T-helper 1 cell (primary cell): ENCODE measurements at places on chromosomes 5 and 9.

GRCh38 chr5:118616281-118616680 is 372.1 kb downstream of the DTWD2 start:
- DNase-seq = no peak

DNA sequence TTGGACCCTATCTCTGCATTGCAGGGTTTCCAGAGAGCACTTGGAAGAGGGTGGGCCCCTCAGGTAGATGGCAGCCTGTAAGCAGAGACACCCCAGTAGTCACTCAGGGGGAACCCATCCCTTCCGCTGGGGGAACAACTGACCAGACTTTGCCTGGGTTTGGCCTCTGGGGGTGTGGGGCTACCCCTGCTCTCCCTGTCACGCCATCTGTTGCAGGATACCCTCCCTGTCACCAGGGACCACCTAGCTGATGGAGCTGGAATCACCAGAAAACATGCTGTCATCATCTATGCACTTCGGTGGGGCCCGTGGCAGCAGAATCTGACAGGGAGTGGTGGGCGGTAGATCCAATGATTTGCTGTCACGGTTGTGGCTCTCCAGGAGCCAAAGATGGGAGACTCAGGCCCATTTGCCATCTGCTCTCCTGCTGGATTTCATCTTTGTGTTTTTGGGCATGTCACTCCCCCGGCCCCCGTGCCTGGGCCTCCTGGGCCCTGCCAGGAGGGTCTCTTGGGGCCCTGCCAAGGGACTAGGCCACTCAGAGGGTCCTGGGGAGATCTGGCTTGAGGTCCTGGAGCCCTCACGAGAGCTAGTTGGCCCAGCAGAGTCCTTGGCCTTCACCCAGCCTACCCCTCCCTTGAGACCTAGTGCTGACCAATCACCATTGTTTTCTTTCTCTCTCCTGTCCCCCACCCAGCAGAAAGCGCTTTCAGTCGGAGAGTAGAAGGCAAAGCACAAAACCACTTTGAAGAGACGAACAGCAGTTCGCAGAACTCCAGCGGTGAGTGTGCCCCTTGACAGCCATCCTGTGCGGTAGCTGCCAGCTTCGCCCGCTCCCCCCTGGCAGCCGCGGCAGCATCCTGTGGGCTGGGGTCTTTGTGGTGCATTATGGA is 45.9 kb downstream of the AMBP start:
- DNase-seq = no peak

DNA sequence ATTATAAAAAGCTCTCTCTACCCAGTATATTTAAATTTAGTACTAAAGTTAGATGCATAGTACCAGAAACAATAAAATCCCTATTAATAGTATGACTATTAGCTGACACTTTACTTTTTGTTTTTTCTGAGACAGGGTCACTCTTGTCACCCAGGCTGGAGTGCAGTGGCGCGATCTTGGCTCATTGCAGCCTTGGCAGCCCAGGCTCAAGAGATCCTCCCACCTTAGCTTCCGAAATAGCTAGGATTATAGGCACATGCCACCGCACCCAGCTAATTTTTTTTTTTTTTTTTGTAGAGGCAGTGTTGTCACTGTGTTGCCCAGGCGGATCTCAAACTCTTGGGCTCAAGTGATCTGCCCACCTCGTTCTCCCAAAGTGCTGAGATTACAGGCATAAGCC is 8.0 kb downstream of the CCNG1 start:
- DNase-seq = no peak

GRCh38 chr9:134027561-134027960 is 2.3 kb downstream of the BRD3OS start:
- DNase-seq = no peak

- no peak for DNase-seq
These were observed 131.5 kb downstream of the FSTL4 start for GRCh38 chr5:133480866-133481265.

GRCh38 chr9:68540712-68541535 is at the start of gene TMEM252:
TMEM252 (minus strand) TSS chr9:68540883; CDS start chr9:68540814, 69 bp downstream.
- no peak for DNase-seq

GRCh38 chr5:56356121-56356835 is 123.1 kb upstream of the ANKRD55 start:
- no peak for DNase-seq

- no peak for DNase-seq
These were observed 109.9 kb upstream of the RUSC2 start for GRCh38 chr9:35380039-35380438.

- no peak for DNase-seq
These were observed 29.6 kb upstream of the TAF1L start for GRCh38 chr9:32665101-32665500.

DNA sequence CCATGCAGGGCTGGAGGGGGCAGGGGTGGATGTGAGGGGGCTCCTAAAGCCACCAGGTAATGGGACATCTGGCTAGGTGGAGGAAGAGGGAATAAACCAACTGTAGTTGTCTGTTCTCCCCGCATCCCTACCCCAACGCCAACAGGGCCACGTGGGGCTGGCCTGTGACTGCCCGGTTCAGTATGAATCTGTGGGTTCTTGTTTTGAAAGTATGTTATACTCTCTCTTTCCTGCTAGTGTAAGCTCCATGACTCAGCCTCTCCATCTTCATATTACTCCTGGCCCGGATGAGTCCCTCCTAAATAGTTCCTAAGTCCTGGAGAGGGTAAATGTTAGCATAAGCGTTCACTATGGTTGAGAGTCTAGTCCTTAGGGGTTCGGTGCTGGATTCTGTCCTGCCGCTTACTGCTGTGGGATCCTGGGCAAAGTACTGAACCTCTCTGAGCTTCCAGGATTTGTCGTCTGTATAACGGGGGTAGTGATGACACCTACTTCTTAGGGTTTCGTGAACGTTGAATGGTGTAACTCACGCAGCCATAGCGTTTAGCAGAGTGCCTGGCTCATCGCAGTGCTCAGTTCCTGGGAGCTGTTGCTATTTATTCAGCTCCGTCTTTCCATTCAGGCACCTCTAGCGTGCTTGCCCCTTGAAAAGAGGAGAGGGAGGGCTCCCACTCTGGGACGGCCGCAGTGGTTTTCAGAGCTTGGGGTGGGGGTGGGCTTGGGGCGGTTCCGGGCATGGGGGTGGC is 28.8 kb downstream of the LHX2 start:
- no peak for DNase-seq

DNA sequence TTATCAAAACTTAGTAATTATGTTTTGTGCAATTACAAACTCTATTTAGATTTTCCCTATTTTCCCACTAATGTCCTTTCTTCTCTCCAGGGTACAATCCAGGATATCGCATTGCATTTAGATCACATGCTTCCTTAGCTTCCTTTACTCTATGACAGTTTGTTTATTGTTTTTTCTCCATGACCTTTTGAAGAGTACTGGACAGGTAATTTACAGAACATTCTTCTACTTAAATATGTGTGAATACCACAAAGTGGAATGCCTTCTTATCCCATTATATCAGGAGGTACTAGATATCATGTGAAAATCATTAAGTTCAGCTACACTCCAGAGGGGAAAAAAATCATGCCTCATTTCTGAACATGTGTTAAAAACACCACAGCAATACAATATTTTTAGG is 776.6 kb upstream of the CDH9 start:
- no peak for DNase-seq

DNA sequence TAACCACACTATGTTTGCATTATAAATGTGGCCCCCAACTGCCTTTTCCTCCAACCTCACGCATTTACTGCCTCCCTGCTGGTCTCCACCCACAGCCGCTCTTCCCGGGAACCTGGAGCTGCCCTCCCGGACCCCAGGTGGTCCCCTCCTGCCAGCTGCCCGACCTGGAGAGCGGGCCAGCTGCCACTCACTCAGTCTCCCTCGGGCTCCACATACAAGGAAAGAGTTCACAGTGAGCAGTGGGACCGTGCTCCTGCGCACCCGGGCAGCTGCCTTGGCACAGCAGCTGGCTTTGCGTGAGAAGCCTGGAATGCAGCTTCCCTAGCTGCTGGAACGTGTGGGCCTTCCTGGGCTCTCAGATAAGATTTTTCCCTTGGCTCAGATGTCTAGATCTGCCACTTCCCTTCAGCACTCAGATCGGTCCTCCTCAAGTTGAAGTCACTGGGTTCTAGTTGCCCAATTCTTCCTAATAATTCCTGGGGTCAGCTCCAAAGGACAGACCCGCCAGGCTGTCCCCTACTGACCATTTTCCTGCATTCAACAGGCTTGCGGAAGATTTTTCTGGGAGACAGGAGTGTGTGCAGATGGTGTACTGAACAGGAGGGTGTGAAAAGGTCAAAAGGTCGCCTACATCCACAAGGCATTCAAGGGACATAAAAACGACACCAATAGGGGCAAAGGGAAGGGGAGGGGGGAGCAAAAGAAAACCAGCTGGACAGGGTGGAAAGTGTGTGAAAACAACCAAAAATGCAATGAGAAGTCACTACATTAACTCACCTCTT is 69.1 kb downstream of the MYO10 start:
- DNase-seq = no peak

- no peak for DNase-seq
These were observed 131.1 kb downstream of the OR2K2 start for GRCh38 chr9:111198936-111199335.

DNA sequence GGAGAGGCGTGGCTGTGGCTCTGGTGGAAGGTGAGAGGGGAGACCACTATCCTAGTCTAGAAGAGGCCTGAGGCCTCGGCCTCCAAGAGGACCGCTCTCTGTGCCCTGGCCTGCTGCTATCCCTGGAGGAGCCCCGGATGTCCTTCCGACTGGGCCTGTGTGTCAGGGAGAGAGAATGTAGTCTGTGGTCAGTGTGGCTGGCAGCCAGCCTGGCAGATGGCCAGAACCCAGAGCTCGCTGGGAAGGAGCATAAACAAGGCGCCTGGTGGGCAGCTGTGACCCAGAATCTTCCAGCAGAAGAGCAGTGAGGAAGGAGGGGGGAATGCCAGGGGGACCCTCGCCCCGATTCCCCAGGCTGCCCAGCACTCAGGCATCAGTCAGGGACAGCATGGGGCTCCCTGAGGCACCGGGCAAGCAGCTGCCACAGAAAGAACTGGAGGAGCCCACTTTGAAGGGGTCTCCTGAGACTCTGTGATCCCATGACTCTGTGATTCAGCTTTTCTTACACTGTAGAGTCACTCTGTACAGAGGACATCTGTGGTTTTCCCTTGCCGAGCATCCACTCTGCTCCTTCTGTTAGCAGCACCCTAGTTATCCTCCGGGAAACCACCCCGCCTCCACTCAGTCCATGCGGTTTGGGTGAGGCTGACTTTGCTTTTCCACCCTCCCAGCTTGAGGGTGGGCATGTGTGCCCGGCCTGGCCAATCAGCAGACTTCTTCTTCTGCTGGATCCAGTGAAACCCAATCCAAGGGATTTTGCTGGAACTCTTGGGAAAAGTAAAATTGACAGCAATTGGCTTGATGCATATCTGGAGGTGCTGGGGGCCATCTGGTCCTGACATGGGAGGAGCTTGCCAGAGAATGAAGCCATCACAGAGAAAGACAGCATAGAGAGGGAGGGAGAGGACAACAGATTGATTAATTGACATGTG is 46.2 kb upstream of the PWWP2A start:
- DNase-seq = no peak

GRCh38 chr5:176373100-176373818 is 8.0 kb downstream of the ARL10 start:
- no peak for DNase-seq

GRCh38 chr5:29642601-29643000 is 1550.9 kb upstream of the CDH6 start:
- no peak for DNase-seq

DNA sequence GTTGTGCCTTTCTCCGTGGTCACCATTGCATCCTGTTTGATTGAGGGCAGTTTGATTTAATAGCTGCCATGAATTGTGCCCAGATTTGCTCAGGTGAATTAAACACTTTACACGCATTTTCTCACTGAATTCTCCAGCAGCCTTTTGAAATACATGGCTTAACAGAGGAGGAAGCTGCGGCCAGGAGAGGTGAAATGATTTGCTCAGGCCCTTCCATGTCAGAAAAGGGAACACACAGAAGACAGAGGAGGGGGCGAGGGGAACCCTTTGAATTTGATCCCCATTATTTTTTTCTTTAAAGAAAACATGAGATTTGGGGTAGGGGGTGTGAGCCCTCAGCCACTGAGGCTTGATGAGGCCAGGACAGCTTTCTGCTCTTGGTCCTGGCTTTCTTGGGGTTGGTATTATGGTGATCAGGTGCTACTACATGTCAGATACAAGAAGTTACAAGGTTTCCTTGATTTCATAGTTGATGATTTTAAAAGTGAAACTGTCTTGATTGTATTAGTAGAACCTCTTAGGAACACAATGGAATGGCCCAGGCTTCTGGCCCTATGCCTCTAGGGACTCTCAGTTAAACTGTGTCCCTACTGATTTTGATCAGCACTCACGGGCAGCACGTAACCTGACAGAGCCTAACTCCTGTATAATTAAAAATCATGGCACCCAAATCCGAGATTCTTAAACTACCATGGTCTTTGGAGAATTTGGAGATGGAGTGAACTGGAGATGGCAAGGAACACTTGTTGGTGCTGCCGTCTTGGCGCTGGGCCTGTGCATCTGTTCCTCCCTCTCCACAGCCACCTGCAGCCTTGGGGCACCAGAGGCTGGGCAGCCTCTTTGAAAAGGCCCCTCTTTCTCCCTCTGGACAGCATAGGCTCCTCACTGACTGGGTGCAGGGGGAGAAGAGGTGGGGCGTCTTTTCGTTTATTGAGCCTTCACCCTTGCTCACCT is 107.9 kb downstream of the TRIO start:
- DNase-seq = no peak

- DNase-seq = no peak
These were observed 30.4 kb downstream of the RNF145 start for GRCh38 chr5:159178978-159179377.
